ENCODE measurements at places on chromosomes 12 and 14.

DNA sequence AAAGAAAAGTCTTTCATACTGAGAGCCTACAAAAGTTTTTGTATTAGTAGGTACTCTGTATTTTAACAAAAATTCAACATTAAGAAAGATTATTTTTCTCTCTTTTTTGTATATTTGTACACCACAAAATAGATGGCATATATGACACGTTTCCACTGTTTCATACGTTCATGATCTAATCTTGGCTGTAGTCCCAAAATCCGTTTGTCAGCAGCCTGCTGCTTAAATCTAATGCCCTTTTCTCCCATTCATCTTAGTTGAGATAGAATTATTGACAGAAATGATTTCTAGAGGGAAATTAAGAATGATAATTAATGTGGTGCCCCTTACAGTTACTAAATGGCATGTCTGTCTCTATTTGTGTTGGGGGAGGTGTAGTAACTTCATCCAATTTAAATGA lies 140.7 kb upstream of the NOVA1 start:
- DNase-seq = no peak

DNA sequence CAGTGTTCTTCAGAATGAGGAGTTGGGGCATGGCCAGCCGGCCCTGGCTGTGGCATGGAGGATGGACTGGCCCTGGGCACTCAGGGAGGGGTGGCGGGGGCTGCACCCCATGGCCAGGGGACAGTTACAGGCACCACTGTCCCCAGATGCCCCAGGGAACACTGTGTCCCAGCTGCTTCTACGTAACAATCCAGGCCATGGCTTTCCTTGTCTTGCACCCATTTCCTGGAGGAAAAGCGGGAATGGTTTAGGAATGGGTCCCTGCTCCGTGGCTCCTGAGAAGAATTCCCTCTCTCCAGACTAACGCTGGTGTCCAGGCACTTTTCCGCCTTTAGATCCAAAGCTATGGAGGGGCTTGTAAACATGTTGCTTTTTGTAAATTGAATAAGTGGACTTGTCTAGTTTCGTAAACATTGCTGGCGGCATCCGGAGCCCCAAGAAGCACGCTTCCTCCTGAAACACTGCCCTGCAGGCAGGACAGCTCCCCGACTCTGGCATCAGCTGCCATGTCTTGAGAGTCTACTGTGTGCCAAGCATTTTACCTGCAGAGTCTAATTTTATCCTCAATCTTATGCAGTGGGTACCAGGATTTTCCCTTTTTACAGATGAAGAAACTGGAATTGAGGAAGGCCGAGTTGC lies 238.3 kb downstream of the SLC41A2 start:
- no peak for DNase-seq

DNA sequence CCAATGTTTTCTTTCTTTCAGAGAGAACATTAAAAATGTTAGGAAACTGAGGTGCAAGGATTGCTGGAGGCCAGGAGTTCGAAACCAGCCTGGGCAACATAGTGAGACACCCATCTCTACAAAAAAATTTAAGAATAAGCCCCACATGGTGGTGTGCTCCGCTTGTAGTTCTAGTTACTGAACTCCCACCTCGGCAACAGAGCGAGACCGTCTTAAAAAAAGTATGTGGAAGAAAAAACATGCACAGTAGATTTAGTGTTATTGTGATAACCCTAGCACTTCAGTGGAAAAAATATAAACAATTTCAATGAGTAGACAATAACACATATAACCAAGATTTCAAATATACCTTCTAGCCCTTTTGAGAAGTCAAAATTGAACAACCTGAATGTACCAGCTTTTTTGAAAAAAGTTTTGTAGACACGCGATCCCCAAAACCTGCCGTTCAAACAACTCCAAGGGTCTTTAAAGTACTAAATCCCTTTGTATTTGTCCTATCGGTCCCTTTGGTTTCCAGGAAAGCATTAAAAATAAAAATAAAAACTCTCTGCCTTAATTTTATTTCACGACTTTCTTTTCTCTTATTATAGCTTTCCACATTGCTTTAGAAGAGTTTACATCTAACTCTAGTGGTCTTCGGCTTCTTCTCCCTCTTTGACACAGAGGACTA lies 1.0 kb upstream of the ANO6 start:
- DNase-seq = no peak

GRCh38 chr12:47214001-47214619 lies 134.4 kb upstream of the AMIGO2 start:
- DNase-seq = no peak

GRCh38 chr14:100535287-100536120 lies 51.7 kb downstream of the BEGAIN start:
- DNase-seq = no peak

- DNase-seq = no peak
Measured at GRCh38 chr14:47269756-47270492, 405.5 kb downstream of the MDGA2 start.

DNA sequence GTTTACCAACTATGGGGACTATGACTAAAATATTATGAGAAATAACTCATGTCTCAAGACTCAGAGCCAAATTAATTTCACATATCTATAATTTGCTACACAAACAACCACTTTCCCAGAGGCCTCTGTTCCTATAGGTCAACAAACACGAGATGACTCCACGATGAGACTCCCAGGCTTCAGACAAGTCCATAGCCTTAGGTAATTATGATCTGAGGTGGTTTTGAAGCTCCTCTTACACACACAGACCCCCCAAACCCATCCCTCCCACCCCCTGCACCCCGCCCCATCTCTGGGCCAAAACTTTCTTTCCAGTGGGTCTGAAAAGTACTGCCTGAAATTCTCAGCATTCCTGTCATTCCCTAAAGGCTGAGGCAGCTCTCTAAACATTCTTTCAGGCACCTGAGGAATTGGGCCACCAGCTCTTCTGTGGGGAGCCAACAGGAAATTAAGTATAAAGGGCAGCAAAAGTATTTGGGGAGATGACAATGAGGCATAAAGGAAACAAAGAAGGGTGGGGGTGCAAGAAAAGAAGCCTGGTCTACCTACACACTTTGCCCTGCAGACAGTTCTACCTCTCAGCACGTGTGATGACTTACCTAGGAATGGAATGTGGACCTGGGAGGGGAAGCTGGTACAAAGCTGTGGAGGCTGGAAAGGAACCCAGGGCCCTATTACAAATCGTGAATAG lies 143.6 kb downstream of the PAWR start:
- DNase-seq = no peak

DNA sequence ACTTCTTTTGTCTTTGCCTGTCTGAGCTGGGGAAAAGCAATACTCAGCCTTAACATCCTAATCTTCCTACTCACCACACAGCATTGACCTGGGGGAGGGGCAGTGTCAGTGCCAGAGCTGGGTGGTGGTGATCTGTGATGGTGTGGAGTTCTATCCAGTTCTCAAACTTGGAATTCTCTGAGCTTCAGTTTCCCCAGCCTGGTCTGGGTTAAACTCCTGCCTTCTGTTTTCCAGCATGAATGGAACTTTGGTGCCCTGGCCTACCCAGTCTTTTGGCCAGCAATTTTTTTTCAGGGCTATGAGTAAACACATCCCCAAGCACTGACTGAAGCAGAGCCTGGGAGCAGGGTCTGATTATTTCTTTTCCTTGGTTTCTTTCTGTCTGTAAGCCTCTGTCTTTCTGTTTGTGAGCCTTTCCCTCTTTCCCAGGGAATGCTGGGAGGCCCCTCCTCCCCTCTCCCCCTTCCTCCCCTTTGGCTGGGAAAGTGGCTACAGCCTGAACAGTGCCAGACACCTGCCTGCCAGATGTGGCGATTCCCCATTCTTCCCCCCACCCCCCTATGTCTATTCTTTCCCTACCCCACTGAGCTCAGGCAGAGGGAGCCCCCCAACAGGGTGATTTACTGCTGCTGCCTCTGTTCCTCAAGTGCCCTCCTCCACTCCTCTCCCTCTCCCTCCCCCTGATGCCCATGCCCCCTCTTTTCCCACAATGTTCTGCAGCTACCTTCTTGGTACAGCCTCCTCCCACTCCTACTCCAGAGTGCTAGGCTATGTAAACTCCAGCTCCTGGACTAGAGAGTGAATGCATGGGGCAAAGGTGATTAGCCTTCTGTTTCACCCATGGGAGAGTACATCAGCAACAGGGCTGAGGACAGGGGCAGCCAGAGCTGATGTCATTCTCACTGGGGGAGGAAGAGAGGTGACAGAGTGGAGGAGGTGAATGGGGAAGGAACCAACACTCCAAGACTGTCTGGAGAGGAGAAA lies 11.1 kb downstream of the GPR84 start:
- DNase-seq = no peak

DNA sequence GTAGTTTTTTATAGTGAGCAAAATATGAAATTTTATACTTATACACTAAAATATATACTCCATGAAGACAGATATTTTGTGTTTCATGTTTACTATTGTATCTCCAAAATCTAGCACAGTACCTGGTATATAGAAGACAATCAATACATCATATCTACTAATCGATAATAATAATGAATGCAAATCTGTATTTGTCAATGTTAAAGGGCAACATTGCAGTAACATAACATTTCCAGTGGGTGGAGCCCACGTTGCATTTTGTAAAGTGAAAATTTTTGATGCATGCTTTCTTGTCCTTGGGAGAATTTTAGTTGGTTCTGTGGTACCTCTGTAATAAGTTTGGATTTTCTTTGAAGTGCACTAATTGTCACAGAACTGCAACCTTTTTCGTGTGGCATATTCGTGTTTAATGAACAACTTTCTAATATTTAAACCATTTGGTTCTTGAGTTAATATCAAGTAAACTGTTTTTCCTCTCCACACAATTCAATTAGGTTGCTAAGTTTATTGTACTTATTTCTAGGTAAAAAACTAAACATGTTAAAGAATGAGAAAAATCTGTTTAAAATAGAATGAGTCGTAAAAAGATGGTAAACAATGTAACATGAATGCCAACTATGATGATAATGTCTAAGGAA lies 47.4 kb downstream of the AVPR1A start:
- no peak for DNase-seq

- no peak for DNase-seq
Measured at GRCh38 chr12:9335867-9336266, 127.7 kb upstream of the PZP start.

DNA sequence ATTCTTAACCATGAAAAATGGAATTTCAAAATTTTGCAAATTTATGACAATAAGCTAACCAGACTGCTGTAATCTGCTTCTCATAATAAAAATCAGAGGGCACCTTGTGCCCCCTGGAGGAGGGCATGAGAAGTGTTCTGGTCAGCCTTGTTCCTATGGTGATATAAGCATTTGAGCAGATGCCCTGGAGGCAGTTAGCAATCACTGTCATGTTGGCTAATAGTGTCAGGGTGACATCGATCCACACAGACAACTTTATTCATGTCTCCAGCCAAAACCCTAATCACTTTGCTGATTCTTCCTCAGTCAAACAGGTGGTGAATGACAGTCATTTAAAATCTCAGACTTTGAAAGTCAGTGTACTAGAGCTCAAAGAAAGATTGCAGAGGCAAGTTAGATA lies 943.0 kb downstream of the GALC start:
- no peak for DNase-seq

DNA sequence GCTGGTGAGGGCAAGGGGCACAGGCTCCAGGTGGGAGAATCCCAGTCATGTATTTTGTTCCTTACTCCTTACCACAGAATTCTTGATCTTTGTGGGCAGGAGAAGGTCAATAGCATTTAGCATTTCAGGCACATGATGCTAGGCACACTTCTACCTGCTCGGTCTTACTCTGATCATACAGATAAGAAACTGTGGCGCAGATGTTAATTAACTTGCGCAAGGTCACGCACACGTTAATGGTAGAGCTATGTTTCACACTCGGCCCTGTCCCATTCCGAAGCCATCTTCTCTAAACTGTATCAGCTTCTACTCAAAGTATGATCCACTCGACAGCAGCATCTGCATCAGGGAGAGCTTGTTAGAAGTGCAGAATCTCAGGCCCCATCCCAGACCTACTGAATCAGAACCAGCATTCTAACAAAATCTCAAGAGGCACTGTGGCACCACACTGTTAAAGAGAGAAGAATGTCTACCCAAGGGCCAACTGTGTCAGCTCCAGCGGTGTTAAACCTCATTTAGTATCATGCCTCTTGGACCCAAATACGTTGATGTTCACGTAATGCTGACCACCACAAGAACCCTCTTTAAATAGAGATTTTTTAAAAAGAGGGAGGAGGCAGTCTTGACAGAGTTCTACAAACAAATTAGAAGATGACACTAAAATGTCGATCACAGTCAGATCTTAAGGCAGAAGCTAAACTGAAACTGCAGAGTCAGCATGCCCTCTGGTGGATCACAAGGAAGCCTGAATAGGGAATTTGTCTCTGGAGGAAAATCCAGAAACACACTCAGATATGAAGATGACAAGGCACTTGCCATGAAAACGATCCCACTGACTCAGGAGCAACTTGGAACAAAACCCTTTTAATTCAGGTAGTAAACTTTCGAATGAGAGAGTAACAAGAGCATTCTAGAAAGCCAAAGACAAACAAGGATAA lies 7.3 kb downstream of the STXBP6 start:
- no peak for DNase-seq

- DNase-seq = no peak
Measured at GRCh38 chr12:54759751-54760150, 94.6 kb upstream of the MUCL1 start.

GRCh38 chr12:39966256-39966655 lies 139.6 kb downstream of the SLC2A13 start:
- no peak for DNase-seq

DNA sequence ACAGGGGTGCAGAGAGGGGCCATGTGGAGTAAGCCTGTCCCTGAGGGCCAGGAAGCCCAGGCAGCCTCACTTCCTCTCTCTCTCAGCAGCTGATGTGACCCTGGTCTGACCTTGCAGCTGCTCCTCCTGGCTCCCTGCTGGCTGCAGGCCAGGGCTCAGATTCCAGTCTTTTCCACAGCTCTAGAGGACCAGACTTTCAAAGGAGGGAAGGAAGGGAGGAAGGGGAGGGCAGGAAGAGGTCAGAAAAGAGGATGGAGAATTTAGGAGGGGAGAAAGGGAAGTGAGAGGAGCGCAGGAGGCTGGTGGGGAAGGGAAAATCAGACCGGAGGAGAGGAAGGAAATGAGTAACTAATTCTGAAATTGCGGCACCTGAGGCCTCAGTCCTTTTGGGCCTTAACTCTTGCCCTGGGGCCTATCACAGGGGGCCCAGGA lies 40.9 kb upstream of the VASH1 start:
- DNase-seq = no peak

- no peak for DNase-seq
Measured at GRCh38 chr12:127667131-127667685, 599.8 kb upstream of the TMEM132C start.

DNA sequence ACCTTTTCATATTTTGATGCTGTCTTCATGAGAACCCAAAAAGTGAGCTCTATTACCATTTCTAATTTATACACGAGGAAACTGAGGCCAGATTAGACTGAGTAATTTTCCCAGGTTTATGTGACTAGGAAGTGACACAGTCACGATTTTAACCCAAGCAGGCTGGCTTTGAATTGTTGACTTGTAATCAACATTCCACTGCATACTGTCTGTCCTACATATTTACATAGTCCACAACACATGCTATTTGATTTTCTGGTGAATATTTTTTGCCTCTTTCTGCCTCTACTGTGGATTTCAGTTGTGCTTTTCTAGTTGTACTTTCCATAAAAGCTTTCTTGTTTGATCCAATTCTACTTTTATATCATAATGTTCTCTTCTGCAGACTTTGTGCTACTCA lies 8.2 kb downstream of the TAS2R7 start:
- DNase-seq = no peak

All from stimulated activated CD8-positive, alpha-beta memory T cell treated with anti-CD3 and anti-CD28 coated beads, Interleukin-15, amount 100 ng/mL, for 48 hours (primary cell).